ENCODE measurements at places on chromosomes 5 and 9.

- DNase-seq, result no peak
Measured at GRCh38 chr5:124238350-124238749, 508.1 kb downstream of the ZNF608 start.

DNA sequence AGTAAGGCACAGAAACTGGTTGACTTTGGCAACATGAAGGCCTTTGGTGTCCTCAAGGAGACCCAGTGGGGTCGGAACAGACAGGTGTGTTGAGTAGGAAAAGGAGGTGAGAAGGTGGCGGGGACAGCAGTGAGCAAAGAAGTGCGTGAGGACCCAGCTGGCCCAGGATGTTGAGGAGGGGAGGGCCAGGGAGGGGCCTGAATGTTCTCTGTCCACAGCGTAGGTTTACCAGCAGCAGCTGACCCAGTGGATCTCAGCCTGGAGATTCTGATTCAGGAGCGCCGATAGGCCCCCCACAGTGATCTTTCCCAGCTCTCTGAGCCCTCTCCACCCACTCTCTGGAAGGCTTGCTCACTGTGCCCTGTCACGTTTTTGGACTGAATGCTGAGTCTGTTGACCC lies 88.5 kb downstream of the DAB2IP start:
- no peak for DNase-seq

GRCh38 chr5:55645304-55645703 lies 66.8 kb downstream of the SLC38A9 start:
- DNase-seq, result peak; percentile 48

GRCh38 chr5:131272724-131273123 lies 8.9 kb downstream of the CDC42SE2 start:
- no peak for DNase-seq

DNA sequence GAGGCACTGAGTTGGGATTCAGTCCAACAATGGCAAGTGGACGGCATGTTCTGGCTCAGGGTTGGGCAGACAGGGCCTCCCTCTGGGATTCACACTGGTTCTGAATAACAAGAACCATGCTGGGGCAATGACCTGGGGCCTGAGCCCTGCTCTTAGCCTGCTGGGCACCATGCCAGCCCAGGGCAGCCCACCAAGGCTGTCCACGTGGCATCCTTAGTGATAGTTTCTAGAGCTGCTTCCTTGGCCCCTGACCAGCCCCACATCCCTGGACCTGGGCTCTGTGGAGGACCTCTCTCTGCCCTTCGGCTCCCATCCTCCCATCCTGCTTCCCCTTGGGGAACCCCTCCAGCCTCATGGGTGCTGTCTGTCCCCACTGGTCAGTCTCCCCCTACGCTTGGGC lies 22.3 kb upstream of the OLFM1 start:
- no peak for DNase-seq

DNA sequence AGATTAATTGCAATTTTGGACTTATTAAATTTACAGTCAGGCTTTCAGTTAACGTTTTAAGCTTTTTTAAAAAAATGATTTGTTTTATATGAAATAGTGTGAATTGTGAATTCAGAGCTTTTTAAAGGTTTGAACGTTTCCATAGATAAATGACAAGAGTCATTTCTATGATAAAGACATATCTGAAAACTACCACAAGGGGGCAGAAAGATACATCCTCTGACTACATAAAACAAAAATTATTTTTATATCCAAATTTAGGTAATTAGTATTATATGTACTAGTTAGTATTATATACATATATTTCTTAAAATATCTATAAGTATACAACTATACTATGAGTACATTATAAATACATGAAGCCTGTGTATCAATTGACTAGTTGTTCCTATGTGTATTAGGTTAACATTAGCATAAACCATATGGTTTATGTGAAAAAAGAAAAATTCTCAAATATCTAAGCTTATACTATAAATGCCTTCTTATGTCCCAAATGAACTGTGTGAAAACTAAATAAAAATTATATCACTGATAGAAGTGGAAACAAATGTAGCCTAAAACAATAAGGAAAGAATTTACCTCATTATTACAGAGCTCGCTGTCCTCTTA lies 155.2 kb downstream of the MEF2C start:
- DNase-seq, result peak; percentile 2

DNA sequence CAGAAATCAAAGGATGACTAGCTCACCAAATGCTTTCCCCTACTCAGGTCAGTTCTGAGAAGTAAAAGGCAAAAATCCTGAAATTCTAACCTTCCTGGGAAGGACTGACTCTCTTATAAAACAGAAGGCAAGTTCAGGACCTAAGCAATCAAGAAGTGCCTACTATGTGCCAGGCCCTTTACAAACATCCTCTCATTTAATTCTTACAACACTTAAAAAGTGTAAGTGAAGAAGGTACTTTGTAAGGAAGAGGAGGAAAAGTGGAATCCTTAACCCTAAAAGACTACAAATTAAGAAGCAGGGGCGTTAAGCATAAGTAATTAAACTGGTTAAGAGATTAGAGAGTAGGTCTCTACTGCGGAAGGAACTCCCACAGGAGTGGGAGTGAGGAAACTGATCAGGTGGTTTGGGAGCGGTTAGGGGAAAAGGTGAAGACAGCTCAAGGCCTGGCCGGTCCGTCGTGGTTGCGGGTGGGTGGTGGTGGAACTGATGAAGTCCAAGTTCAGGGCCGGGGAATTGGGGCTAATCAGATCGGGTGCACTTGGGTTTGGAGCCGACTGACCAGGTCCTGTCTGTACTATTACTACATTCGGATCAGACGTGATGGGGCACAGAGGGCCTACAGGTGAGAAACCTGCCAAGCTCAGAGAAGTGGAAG lies 839 bp downstream of the MED27 start:
- DNase-seq, result no peak

- no peak for DNase-seq
Measured at GRCh38 chr5:170635706-170636105, 131.9 kb downstream of the KCNIP1 start.

- peak; percentile 88 for DNase-seq
Measured at GRCh38 chr9:13810510-13810909, 503.4 kb downstream of the NFIB start.

GRCh38 chr5:125138266-125138665 lies 391.8 kb upstream of the ZNF608 start:
- DNase-seq, result no peak

DNA sequence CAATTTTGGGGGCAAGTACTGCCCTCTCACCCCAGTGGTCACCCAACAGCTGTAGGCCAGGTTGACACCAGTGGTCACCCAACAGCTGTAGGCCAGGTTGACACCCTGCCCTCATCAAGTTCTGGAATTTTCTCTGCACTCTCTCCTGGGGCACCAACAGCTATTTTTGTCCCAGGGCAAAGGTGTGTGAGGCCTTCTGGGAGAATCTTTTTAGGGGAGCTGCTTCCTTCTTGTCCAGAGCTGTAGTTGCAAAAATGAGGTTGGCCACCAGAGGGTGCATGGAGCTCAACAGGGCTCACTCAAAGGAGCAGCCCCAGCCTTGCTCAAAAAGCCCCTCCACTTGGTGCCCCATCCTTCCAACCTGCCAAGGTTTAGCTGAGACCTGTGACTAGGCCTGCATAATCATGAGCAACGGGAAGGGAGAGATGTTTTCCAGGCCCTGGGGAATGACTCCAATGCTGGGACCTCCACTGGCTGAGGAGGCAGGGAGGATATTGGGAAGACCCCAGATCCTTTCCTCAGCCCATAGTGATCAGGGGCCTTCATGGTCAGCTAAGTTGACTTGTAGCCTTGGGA lies 10.6 kb upstream of the P4HA2 start:
- peak; percentile 32 for DNase-seq

DNA sequence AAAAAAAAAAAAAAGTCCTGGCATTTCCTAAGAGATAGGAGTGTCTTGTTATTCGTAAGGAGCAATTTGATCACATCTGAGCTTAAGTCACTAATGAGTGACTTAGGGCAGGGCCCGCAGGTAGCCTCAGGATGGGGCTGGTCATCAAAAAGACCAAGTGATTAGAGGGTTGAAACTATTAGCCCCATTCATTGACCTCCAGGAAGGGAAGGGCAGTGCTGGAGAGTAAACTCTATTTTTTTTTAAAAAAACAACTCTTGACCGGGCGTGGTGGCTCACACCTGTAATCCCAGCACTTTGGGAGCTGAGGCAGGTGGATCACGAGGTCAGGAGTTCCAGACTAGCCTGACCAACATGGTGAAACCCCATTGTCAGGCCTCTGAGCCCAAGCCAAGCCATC lies 46.2 kb upstream of the IQGAP2 start:
- DNase-seq, result no peak

DNA sequence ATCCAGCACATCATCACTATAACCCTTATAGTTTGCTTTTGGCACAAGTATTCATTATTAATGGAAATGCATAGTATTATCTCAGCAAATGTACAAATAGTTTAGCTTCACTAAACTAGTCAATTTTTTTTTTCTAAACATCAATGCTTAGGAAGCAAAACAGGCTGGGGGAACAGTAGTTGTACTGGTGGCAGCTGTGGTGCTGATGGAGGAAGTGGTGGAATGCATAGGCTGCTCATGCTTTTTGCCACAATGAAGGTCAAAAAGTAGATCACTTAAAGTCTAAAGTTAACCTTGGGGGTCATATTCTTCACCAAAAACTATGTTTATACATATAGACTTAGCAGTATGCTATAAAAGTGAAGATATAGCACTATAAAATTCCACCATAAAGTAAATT lies 36.3 kb upstream of the CDKN2B start:
- DNase-seq, result no peak

DNA sequence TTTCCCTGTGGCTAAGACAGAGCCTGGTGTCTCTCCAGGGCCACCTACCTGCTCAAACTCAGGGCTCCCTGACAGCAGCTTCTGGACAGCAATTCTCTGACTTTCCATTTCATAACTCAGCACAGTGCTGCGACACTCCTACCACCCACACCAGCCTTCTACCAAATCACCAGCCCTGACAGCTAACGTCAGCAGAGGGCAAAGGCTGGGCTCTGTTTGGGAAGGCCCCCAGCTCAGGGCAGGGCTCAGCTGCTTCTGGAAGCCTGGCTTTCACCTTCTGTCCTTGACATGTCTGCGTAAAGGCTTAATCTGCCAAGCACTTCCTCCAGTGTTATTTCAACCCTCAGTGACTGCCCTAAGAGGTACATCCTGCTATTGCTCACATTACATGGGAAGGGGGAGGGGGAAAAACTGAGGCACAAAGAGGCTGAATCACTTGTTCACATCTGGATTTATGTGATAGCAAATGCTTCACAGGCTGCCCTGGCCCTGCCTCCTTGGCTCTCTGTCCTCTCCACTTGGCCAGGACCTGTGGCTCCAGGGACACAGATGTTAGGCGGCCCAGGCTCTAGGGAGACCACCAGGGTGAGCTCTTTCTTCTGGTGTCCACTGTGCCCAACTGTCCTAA lies 102.5 kb upstream of the PANK3 start:
- DNase-seq, result peak; percentile 54

- peak; percentile 95 for DNase-seq
Measured at GRCh38 chr5:151740336-151740942, 18.0 kb downstream of the ATOX1 start.

- peak; percentile 89 for DNase-seq
Measured at GRCh38 chr9:128001779-128002298, 21.1 kb upstream of the EEIG1 start.

- DNase-seq, result peak; percentile 63
Measured at GRCh38 chr5:145858959-145859358, 13.9 kb downstream of the GRXCR2 start.

Data from astrocyte (in vitro differentiated cells and primary cell).